ENCODE measurements at places on chromosomes 1 and 21.
A peak's percentile ranks its signal among the peaks of the same experiment; 100 is the strongest.

DNA sequence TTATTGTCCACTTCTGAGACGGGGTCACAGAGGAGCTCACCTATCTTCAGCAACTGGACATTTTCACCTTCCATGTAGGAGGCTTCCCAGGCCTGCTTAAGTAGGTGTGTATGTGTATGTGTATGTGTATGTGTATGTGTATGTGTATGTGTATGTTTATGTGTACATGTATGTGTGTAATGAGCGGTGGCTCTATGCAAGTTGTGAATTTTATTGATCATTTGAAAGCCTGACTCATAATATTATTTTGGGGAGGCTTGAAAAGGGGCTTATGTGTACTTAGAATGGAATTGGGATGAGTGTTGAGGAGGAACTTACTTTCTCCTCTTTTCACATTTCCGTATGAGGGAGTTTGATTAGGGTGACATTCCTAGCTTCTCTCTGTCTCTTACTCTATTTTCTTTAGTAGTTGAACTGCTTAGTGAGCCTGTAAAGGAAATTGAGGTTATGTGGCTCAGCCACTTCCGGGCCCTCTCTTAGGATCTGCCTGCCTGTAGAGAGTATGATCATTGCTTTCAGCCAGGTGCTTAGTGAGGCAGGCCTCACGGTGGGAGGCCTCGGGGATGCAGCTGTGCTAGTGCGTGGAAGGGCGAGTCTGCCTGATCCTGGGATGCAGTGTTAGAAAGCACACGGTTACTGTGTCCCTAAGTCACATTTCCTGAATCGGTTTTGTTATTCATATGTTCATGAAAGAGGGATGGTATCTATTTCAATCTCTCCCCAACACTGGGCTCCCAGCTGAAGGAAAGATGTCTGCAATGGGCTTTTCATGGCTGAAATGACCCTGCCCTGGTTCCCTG lies 61.0 kb downstream of the IER5 start:
- DNase-seq: no peak

DNA sequence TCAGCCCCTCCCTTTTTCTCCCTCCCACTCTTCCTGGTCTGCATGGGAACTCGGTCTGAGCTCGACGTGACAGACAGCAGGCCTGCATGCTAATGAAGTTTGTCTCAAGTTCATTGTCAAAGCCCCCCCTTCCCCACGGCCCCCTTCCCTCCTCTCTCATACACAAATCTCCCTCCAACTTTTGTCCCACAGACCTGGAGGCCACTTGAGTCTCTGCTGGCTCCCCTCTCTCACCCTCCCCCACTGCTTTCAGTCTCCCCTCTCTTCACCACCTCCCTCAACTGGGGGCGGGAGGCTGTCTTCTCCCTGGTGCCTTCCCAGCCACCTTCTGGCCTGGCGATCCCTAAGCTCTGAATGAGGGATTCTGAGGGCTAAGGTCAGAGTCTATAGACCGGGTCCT lies 61.3 kb downstream of the RHBG start:
- no peak for DNase-seq

- no peak for DNase-seq
Observed at GRCh38 chr1:47914218-47914938, 82.8 kb downstream of the TRABD2B start.

GRCh38 chr1:40877698-40878097 lies 15.5 kb upstream of the CITED4 start:
- DNase-seq: peak; percentile 18

DNA sequence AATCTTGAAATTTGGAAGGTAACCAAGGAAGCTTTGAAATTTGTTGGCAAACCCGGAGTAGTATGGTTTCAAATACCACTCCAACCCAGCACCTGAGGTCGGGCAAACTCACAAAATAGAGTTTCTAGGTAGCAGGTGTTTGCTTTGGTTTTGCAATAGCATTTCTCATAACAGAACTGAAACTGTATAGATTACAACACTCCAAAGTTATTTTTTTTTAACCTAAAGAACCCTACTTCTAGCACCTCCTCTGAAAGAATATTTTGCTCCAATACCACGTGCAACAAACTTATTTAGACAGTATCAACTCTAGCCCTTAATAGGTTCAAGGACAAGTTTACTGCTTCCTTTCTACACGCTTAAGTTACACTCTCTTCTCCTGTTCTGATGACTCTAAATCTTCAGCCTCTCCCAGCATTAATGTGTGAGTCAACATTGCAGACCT lies 178.5 kb upstream of the FMN2 start:
- DNase-seq: no peak

GRCh38 chr1:218414060-218414728 lies 69.1 kb downstream of the TGFB2 start:
- DNase-seq: no peak

DNA sequence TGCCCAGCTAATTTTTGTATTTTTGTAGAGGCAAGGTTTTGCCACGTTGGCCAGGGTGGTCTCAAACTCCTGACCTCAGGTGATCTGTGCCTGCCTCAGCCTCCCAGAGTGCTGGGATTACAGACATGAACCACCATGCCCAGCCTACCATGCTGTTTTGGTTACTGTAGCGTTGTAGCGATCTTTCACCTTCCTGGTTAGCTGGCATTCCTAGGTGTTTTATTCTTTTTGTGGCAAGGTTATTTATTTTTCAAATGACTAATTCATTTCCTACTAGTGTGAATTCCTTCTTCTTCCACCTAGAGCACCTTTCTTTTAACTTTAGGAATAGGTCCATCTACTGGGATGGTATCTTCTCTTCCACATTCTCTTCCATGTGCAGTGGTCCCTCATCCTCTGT lies 29.3 kb downstream of the TMEM200B start:
- DNase-seq: no peak

DNA sequence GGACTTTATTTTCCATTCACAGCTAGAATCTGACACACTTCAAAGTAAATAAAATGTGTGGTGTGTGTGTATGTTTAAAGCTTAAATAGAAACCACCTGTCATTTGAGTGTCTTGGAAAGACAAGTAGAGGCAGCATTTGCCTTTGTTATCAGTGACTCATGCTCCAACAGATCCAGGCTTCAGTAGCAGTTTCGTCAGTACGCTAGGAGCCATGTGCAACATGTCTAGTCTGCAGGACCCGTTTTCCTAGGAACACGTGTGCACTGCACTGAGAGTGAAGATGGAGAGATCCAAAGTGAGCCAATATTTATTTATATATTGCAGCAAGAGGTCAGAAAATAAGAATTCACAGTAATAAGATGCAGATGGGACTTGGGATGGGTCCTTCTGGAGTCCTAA lies 41.8 kb downstream of the SGIP1 start:
- no peak for DNase-seq

DNA sequence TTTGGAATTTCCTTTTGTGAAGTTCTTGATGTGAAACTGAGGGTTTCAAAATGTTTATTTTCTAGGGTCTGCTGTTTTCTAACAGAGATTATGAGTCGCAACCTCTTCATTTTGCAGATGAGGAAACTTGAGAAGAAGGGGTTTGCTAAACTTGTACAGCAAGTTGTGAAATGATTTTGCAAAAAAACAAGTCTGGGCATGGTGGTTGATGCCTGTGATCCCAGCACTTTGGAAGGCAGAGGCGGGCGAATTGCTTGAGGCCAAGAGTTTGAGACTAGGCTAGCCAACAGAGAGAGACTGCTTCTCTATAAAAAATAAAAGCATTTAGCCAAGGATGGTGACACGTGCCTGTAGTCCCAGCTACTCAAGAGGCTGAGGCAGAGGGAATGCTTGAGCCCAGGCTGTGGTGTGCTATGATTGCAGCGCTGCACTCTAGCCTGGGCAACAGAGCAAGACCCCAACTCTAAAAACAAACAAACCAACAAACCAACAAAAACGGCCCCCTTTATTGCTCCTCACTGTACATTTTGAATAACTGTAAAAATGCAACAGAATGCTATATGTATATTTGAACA lies 9.9 kb downstream of the TRIM67 start:
- DNase-seq: no peak

GRCh38 chr1:166221316-166221715 lies 54.5 kb upstream of the FAM78B start:
- no peak for DNase-seq

- no peak for DNase-seq
Observed at GRCh38 chr1:197557302-197557701, 218.0 kb downstream of the DENND1B start.

GRCh38 chr1:3278416-3279181 lies 175.9 kb upstream of the ARHGEF16 start:
- no peak for DNase-seq

DNA sequence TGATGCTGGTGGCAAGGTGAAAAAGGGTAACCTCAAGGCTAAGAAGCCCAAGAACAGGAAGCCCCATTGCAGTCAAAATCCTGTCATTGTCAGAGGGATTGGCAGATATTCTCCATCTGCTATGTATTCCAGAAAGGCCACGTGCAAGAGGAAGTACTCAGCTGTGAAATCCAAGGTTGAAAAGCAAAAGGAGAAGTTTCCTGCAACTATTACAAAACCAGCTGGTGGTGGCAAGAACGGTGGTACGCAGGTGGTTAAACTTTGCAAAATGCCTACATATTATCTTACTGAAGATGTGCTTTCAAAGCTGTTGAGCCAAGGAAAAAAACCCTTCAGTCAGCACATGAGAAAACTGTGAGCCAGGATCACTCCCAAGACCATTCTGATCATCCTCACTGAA lies 13.7 kb upstream of the VPS45 start:
- DNase-seq: no peak

- no peak for DNase-seq
Observed at GRCh38 chr1:108114033-108114599, 86.0 kb downstream of the SLC25A24 start.

- no peak for DNase-seq
Observed at GRCh38 chr1:99869304-99869703, 19.1 kb downstream of the AGL start.

- no peak for DNase-seq
Observed at GRCh38 chr21:44916965-44917364, 3.7 kb downstream of the ITGB2 start.

DNA sequence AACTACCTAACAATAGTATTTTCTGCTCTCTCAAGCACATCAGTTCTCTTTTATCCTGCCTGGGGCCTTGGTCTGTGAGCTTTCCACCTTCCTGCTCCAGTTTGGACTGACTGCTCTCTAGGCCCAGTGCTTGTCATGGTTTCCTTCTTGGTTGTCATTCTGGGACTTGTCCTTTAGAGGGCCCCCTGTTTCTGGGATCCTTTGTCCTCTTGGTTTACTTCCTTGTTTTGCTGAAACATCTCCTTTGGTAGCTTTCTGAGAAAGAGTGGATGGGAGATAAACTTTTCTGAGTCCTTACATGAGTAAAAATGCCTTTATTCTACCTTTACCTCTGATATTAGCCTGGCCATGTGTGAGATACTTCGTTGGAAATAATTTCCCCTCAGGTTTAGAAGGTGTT lies 4.7 kb downstream of the SLC1A7 start:
- no peak for DNase-seq

GRCh38 chr21:38349111-38349746 lies 92.4 kb downstream of the KCNJ15 start:
- peak; percentile 43 for DNase-seq

DNA sequence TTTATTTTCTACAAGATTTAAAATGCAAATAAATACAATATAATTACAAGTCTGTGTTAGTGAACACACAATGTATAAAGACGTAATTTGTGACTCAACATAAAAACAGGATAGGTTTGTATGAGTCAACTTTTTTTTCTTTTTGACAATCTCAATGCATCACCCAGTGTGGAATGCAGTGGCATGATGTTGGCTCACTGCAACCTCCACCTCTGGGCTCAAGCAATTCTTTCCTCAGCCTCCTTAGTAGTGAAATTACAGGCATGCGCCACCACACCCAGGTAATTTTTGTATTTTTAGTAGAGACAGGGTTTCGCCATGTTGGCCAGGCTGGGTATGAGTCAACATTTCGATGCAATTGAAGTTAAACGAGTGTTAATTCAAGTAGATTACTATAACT lies 5.9 kb upstream of the SPRR2E start:
- no peak for DNase-seq

- no peak for DNase-seq
Observed at GRCh38 chr1:160978510-160978927, 23.9 kb upstream of the ITLN2 start.

Data from hindlimb muscle (tissue), 1 donor.